HAP-1 (cell line): ENCODE measurements at places on chromosomes 16 and 17.

DNA sequence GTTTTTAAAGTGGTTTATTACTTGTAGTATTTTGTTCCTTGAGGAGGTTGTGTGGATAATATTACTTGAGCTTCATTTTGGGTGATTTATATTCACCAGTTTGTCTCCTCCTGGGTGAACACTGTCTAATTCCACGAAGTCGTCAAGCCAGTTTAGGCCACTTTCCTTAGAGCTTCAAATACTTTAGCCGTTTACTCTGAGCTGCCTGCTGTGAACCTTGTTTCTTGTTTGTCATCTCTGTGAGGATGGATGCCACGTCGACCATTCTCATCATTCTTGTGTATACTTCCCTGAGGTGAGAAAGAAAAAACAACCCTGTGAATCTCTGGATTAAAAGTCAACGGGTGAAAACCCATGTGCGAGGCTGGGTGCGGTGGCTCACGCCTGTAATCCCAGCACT lies 9.0 kb downstream of the KRT24 start:
- DNase-seq = no peak

- no peak for DNase-seq
Observed at GRCh38 chr17:79631640-79632431, 21.0 kb upstream of the RBFOX3 start.

GRCh38 chr16:65154321-65154720 lies 32.5 kb upstream of the CDH11 start:
- no peak for DNase-seq

DNA sequence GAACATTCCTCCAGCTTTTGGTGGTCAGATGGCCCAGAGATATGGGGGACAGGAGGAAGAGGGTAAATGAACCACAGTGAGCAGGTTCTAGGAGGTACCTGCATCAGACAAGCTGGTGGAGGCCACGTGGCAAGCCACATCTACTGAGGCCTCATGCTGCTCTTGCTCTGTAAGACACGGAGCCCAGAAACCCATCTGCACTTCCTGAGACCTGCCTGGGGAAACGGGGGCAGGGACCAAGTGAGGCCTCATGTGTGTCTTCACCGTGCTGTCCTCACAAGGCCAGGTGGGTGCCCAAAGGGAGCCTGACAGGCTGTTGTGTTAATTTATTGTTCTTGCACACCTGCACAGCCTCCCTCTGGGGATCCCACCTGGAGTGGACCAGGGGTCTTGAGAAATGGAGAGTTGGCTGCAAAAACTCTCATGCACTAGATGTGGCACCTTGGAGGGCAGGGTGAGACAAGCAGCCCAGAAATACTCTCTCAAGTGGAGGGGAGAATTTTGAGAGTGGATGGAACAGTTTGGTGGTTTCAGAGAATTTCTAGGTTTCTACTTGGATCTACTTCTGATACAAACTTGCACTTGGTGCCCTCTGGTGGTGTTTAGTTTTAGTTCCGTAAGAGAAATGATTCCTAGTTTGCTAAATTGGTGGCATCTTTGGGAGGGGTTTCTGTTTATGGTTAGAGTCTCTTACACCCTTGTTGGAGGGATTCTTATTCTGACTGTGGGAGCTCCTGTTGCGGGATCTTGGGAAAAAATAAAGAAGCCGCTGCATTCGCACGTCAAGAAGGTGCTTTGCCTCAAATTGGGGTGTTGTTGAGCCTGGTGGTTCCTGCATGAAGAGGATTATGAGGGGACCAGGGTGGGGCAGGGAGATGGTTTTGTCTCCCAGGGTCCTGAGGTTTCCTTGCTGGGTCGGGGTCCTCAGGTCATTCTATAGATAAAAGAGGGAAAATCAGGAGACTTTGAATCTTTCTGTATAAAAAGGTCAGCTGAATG lies 47.5 kb downstream of the SLC6A2 start:
- peak; percentile 39 for DNase-seq

GRCh38 chr16:49767998-49768397 lies 87.9 kb downstream of the ZNF423 start:
- DNase-seq = no peak

- DNase-seq = no peak
Observed at GRCh38 chr16:8735574-8735973, 61.2 kb downstream of the ABAT start.

- DNase-seq = no peak
Observed at GRCh38 chr17:4574448-4575045, 9.8 kb upstream of the SMTNL2 start.

GRCh38 chr16:50297301-50298074 lies 31.1 kb downstream of the ADCY7 start:
- no peak for DNase-seq

- DNase-seq = no peak
Observed at GRCh38 chr17:7215136-7215638, 4.4 kb downstream of the DLG4 start.

DNA sequence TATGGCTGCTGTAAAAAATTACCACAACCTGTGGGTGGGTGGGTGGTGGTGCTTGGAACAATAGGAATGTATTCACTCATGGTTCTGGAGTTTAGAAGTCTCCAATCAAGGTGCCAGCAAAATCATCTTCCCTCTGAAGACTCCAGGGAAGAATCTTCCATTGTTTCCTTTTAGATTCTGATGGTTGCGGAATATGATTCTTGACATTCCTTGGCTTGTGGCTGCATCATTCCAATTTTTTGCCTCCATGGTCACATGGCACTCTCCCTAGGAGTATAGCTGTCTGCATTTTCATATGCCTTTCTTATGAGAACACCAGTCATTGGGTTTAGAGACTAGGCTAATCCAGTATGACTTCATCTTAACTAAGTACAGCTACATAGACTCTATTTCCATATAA lies 401.0 kb downstream of the HS3ST3B1 start:
- DNase-seq = no peak

DNA sequence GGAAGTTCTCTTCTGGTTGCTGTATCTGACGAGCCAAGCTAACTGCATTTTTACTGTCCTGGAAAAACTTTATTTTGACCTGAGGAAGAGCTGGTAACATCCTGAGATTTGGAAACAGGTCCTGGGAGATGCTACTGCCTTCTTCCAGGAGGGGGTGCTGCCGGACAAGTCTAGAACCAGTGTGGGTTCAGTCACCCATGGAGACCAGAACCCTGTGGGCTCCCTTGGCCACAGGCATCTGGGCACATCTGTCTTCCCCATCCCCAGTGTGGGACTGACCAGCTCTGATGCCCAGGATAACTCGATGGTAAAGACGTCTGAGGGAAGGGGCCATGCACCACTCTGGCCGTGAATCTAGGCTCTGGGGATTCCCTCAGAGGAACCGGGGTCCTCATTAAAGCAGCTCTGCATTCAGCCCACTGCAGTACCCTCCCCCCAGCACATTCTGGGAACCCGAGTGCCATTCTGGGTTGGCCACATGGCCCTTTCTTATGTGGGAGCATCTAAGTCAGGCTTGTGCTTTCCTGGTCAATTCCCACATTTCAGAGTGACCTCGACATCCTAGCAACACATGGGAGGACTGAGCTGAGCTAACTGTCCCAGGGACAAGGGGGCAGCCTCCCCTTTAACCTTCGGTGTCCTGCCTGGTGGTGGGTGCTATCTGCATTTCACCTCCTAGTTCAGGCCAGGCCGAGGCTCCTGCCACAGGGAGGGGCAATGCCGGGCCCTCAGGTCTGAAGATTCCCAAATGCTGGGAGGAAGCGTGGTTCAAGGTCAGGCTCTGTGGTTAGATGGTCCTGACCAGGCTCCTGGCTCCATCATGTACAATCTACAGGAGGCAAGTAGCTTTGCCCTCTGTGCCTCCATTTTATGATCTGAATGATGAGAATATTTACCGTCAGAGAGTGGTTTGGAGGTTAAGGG lies 6.4 kb downstream of the C16orf86 start:
- peak; percentile 36 for DNase-seq

DNA sequence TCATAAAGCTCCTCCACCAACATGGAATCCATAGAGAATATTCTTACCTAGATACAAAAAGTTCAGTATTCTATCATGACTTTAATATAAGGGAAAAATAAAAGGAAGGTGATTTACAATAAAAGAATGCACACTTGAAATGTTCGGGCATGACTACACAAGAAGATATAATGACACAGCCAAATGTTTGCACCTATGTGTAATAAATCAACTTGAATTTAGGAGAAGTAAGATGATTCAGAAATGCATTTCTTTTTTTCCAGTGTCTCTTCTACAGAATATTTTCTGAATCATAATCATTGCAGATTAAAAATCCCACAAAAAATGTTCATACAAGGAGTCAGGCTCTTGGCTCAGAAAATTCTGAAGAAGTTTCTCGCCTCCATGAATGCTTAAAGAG lies 404.0 kb upstream of the HSBP1 start:
- DNase-seq = no peak

- DNase-seq = no peak
Observed at GRCh38 chr16:83652943-83653342, 154.8 kb upstream of the HSBP1 start.

DNA sequence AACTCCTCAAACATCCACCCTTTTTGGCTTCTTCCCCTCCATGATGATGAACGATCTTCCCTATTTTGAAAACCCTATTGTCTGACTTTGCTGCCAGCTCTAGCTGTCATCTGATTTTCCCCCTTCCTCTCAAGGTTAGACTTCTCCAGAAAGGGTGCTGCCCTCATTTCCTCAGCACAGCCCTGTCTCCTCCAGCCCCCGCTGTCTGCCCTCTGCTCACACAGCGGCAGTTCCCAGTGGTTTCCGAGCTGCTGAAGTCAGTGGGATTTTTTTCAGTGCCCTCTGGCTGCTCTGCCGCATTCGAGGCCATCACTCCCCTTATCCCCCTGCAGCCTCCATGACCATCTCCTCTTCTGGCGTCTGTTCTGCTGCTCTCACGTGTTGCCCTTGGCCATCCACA lies 26.6 kb upstream of the C17orf107 start:
- no peak for DNase-seq

- no peak for DNase-seq
Observed at GRCh38 chr17:63433746-63434591, 12.1 kb downstream of the CYB561 start.

DNA sequence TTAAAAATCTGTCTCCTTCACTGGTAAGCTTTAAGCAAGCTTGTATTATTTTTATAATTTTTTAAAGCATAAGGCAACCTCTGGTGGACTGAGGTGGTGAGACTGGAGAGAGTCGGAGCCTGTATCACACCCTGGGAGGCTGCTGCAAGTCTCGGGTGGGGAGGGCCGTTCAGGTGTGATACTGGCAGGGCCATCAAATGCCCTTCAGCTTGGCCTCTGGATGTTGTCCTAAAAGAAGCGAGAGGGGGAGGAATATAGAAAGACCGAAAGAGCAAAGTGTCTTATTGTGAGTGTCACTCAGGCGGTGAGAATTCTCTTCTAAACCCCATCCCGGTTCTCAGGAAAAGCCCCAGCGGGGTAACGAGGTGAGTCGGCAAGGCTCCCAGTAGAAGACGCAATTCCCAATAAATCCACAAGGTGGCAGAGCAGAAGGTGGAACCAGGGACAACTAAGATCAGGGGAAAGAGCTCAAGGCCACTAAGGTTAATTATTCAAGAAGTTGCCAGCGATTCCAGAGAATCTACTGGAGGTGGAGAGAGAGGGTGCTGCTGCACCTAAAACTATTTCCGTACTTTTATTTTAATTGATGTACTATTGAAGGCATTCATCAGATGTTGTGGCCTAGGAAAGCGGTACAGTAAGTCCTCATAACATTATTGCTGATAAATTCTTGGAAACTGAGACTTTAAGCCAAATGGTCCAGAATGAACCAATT lies 14.1 kb downstream of the C17orf67 start:
- peak; percentile 83 for DNase-seq

DNA sequence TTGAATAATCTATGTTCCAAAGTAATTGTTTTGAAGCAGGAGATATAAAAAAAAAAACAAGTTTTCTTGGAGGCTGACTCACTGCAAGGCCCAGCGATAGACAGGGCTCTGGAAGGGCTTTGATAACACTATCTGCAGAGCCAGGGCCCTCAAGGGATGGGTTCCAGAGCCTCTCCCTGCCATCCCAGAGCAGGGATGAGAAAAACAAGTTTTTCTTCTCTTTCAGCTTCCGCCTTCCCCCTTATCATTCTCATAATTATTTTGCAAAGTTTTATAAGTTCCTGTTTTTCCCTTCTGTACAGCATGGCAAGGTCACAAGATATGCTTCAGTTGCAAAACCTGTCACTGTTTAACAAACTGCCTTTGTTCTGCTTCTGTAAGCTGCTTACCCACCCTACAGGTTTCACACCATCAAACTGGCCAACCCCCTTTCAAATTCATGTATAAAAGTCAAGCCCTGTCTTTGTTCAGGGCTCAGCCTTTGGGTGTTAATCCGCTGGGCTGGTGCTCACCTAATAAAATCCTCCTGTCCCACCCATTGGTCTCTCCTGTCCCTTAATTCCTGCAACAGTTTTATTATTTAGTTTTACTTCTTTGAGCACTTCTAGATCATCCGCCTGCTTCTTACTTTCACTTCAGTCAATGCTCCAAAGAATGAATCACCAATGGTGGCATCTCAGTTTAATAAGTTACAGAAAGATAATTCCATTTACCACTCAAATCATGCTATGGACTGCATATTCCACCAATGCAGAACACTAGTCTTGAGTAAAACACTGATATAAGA lies 5.6 kb upstream of the THUMPD1 start:
- DNase-seq = no peak

DNA sequence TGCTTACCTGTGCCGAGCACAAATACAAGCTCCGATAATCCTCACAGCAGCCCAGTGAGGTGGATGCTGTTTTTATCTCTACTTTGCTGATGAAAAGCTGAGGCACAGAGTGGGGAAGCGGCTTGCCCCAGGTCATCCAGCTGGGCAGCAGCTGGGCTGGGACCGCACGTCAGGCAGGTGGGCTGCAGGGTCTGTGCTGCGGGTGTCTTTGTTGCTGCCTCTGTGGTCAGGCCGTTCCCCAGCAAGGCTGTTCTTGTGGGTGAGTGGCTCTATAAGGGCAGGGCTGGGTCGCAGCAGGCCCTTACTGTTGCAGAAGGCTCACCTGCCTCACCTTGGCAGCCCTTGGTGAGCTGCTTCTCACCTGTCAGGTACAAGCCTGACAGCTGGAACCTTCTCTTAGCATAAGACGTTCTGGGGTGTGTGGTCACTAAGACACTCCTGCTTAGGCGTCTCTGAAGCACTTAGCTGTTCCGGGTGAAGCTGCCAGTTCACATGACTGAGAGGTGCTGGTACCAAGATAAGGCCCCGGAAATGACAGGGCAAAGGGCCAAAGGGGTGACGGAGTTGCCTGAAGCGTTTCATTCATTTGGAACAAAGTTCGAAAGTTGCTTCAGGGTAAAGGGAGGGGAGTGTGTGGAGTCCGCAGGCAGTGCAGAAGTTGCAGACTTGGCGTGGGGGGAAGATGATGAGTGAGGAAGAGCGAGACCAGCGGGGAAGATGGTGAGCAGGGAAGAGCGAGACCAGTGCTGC lies 17.4 kb downstream of the IRF8 start:
- DNase-seq = no peak

- DNase-seq = no peak
Observed at GRCh38 chr16:26211542-26211941, 519.8 kb downstream of the HS3ST4 start.

GRCh38 chr16:2366660-2367309 lies 26.3 kb upstream of the ABCA3 start:
- DNase-seq = no peak

GRCh38 chr17:58329810-58330537 lies 1.4 kb upstream of the TSPOAP1 start:
- no peak for DNase-seq
